ENCODE measurements at places on chromosomes 7 and 10.

GRCh38 chr10:63438506-63439498, 27.0 kb downstream of the JMJD1C start:
- DNase-seq = no peak

GRCh38 chr7:15839416-15840100, 153.1 kb upstream of the MEOX2 start:
- DNase-seq = no peak

DNA sequence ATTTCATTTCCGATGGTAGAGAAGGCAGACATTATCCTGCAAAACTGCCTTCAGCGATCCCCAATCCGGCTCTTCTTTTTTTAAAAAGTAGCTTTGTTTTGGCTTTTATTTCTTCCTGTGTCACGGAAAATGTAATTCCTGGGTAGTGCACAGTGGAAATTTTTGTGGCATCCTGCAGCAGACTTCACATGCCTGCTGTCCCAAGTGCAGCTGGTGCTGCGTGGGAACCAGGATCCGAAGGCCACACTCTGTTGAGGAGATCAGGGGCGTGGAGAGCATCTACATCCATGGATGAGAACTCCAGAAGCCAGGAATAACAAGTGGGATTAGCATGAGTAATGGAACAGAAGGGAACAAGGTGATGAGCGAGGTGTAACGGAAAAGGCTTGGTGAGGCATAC, 4.6 kb downstream of the VWA2 start:
- no peak for DNase-seq

DNA sequence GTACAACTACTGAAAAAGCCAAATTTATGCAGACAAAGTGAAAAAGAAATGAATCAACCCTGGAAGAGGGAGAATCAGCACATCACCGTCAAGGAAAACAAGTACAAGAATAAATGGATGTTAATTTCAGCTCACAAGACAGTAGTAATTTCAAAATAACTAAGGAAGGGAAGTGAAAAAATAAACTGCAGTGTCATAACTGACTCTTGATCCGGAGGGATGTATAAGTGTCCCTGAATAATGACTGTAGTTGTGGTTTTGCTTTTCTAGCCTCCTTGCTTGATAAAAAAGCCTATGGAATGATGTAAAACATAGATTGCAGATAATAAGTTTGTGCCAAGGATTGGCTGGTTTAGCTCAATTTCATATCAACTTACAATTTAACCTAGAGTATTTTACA, 721.1 kb upstream of the C7orf33 start:
- no peak for DNase-seq

DNA sequence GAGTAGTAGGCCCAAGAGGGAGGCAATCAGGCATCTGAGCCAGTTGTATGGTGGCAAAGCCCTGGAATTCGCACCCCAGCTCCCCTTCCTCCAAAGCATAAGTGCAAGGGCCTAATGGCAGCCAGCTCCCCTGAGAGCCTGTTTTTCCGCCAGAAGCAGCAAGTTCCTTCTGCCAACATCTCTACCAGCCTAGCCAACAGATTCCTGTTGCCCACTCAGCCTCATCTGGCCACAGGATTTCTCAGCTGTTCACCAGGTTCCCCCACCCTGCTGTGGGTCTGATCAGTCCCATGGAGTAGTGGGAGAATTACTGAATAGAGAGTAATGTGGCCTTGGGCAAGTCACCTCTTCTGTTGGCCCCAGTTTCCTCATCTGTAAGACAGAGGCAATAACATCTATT, 186.2 kb upstream of the PDE1C start:
- no peak for DNase-seq

GRCh38 chr10:96400465-96400864, 41.7 kb upstream of the OPALIN start:
- no peak for DNase-seq

- DNase-seq = no peak
Observed at GRCh38 chr10:5283305-5284158, 81.2 kb upstream of the UCN3 start.

DNA sequence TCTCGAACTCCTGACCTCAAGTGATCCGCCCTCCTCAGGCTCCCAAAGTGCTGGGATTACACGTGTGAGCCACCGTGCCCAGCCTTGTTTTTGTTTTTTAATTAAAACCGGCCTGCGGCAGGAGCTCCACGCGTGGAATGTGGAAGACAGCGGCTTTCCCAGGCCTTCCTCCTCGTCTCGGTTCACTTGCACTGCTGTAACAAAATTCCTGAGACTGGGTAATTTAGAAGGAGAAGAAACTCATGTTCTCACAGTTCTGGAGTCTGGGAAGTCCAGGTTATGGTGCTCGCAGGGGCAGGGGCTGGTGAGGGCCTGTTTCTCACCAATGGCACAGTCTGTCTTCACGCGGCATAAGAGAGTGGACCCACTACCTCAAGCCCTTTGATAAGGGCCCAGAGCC, 14.4 kb upstream of the CRYGN start:
- DNase-seq = no peak

- no peak for DNase-seq
Observed at GRCh38 chr7:79079919-79080554, 373.4 kb downstream of the MAGI2 start.

DNA sequence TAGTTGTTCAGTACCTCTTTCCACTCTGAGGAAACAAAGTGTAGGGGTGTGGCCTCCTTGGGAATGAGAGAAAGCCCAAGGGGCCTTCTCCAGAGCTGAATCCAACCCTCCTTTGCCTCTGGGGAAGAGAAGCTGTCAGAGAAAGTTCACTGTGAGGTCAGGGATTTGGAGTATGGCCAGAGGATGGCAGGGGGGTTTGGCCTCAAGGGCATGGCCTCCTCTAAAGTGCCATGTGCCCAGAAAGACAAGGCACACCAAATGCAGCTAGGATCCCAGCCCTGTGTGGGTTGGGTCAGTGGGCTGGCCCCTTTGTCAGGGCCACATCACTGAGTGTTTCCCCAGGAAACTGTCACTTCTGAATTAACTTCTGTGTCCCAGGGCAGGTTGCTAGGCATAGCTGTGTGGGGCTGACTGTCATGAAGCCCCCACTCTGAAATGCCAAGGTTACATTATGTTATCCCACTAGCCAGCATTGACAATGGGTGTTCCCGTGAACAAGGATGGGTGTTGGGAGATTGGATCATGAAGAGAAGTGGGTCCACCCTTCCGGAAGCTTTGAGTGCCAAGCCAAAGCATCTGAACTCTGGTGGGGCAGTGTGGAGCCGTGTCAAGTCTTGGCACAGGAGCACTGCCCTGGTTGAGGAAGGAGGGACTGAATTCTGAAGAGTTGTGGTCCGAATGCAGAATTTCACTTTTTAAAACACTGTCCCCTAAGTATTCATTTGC, 123.3 kb downstream of the ZMIZ1 start:
- DNase-seq = no peak

- no peak for DNase-seq
Observed at GRCh38 chr10:132141526-132142395, 45.0 kb upstream of the DPYSL4 start.

DNA sequence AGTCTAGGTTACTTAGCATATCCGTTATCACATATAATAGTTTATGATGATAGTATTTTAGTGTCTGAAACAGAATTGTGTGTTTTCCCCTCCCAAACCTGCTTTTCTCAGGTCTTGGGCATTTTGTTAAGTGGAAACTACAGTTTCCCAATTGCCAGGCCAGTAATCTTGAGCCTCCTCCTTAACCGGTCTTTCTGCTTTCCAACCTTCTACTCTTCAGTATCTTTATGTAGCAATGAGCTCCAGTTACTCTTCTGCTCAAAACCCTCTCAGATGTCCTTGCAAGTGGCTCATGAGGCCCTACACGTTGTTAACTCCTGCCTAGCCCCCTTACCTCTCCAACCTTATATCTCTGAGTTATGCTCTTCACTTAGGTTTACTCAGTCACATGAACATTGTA, 22.0 kb downstream of the WAC start:
- no peak for DNase-seq

DNA sequence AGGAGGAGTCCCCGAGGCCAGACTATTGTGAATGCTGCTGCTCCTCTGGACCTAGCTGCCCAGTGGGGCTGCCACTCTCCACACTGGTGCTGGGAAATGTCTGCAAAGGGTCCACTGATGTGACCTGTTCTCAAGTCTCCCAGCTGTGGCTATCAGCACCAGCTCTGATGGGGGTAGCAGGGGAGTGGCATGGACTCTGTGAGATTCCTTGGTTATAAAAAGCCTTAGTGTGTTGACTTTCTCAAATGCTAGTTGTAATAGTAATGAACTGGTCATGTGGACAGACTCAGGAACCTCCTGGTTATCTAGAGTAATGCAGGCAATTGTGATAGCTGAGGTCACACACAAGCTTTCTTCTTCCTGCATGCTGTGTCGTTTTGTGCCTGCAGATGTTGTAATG, 34.1 kb upstream of the ARMC3 start:
- DNase-seq = no peak

DNA sequence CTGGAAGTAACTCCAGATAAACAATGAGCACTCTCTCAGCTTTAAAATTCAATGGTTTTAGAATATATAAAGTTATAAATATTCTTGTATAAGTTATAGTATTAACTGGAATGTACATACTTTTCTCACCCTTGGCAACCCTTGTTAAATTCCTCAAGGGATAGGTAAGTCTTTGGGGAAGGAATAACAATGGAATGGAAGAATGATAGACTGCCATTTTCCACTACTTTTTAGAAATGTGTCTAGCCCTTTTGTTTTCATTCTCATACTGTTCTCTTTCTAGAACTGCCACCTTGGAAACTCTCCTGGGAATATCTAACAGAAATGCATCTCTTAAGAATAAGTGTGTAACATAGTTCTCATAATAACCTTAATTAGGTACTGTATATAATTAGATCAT, 8.3 kb downstream of the KIF5B start:
- DNase-seq = no peak

- no peak for DNase-seq
Observed at GRCh38 chr10:71427246-71427645, 30.5 kb downstream of the CDH23 start.

DNA sequence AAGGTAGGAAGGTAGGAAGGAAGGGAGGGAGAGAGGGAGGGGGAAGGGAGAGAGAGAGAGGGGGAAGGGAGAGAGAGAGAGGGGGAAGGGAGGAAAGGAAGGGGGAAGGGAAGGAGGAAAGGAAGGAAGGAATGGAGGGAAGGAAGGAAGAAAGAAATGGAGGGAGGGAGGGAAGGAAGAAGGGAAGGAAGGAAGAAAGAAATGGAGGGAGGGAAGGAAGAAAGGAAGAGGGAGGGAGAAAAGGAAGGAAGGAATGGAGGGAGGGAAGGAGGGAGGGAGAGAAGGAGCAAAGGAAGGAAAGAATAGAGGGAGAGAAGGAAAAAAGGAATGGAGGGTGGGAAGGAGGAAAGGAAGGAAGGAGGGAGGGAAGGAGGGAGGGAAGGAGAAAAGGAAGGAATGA, 176.4 kb upstream of the PTER start:
- no peak for DNase-seq

- DNase-seq = no peak
Observed at GRCh38 chr7:36127075-36127740, 25.8 kb upstream of the EEPD1 start.

GRCh38 chr10:8079126-8079525, 24.6 kb downstream of the GATA3 start:
- DNase-seq = no peak

GRCh38 chr7:3267966-3268690, 32.9 kb upstream of the SDK1 start:
- no peak for DNase-seq

DNA sequence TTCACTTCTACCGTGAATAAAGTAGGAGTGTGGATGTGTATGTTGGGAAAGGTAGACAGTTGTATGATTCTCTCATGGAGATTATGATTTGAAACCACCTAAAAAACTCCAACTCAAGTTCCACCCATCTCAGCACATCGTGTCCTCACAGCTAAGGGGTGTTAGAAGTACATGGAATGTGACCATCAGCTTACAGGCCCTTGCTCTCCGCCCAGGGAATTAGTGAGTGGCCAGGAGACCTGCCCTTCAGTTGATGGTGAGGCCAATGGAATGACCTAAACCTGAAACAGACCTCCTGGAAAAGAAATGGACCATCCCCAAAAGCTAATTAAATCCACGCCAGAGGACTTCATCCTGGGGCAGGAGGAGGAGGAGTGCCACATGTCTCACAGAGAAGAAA, 2.1 kb upstream of the WNT2 start:
- no peak for DNase-seq

GRCh38 chr10:88896372-88896993, 16.4 kb downstream of the STAMBPL1 start:
- no peak for DNase-seq

GRCh38 chr7:108808549-108809266, 239.0 kb downstream of the DNAJB9 start:
- DNase-seq = no peak

- no peak for DNase-seq
Observed at GRCh38 chr7:150936018-150936417, 42.1 kb downstream of the KCNH2 start.

GRCh38 chr7:25260862-25261494, 32.7 kb upstream of the NPVF start:
- no peak for DNase-seq

GRCh38 chr10:21368728-21369425, 156.6 kb downstream of the SKIDA1 start:
- no peak for DNase-seq

- DNase-seq = no peak
Observed at GRCh38 chr7:116691664-116692063, 19.7 kb downstream of the MET start.

DNA sequence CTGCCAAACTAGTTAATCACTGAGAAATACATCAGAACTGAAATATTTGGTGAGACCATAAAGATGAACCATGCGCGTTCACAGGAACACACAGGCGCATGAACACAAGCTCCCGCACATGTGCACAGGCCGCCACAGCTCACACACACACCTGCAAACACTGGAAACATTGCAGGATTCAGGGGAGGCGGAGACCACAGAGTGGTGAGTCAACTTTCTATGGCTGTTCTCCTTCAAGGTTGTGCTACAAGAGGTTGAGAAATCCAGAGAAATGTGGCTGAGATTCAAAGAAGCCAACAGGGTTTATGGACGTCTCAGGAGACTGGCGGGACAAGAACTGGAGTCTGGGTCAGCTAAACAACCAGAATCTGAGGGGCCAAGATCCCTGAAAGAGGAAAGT, 17.8 kb downstream of the ESYT2 start:
- DNase-seq = peak; percentile 13

DNA sequence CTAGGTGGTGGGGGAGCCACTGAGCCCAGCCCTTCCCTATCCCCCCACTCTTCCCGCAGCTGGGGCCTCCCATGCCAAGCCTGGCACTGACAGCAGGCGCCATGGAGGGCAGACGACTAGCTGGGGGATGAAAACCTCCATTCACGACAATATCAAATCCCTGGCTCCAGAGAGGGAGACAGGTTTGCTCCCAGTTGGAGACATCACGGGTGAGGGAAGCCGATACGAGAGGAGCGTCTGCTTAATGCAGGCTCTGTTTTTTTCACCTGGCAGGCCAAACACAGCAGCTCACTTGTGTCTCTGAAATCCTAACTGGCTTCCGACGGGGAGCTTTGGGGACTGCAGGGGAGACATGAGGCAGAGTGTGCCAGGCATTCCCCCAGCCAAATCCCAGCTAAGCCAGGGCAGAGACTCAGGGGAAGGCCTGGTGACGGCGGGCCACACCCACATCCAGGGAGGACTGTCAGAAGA, 307.4 kb upstream of the ZMIZ1 start:
- no peak for DNase-seq

- DNase-seq = no peak
Observed at GRCh38 chr10:117454502-117454901, 79.3 kb upstream of the PDZD8 start.

Measured in stimulated activated CD4-positive, alpha-beta T cell treated with anti-CD3 and anti-CD28 coated beads, Interleukin-1b, Interleukin-23, amount 100 ng/mL, for 1 hour (primary cell).